ENCODE measurements at places on chromosomes 1 and 21. TPM values are rescaled to one million over a fixed set of nuclear protein-coding genes. Genes with fewer than 3 reads are reported as not detected.

DNA sequence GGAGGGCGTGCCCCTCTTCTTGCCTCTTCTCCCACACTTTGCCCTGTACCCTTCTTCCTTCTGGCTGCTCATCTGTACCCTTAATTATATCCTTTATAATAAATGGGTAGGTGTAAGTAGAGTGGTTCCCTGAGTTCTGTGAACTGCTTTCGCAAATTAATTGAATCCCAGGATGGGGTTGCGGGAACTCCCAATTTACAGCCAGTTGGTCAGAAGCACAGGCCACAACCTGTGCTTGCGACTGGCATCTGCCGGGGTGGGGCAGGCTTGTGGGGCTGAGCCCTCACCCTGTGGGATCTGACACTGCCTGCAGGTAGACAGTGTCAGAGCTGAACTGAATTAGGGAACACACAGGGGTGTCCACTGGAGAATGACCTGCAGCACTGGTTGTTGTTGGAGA is 244.9 kb downstream of the KCNJ6 start:
- DNase-seq = no peak

GRCh38 chr21:42711667-42712066 is 58.2 kb downstream of the PDE9A start:
- no peak for DNase-seq

GRCh38 chr1:46333300-46334029 is 7.1 kb upstream of the NSUN4 start:
- DNase-seq = no peak

GRCh38 chr1:42914092-42914627 is 44.5 kb downstream of the SLC2A1 start:
- no peak for DNase-seq

DNA sequence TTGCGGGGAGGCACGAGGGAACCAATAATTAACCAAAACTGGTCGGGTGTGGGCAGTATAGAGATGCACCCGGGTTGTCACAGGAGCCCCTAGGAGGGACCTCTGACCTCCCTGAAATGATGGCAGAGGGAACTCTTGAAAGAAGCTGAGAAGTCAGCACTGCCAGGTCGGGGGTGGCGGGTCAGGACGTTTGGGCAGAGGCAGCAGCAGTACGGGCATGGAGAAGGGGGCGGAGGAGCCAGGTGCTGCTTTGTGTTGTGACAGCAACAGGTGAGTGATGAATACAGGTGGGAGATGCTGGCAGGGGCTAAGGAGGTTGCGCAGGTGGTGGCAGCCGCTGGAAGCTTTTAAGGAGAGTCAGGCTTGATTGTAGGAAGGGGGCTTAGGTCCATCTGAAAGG is 11.7 kb downstream of the TNFRSF1B start:
- no peak for DNase-seq

DNA sequence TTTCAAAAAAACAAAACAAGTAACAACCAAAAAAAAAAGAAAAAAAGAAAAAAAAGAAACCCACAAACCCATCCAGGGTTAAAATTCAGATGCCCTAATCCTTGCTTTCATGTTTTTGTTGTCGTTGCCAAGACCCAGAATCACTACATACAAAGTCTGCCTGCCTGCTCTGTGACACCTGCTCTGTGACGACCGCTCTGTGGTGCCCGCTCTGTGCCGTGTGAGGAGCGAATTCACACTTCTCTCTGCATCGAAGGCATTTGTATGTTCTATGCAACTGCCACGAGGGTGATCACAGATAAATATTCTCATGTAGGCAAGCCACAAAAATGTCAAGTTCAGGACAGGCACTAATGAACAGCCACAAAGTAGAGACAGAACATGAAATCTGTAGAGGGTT is 178.6 kb downstream of the SLC45A1 start:
- DNase-seq = no peak

DNA sequence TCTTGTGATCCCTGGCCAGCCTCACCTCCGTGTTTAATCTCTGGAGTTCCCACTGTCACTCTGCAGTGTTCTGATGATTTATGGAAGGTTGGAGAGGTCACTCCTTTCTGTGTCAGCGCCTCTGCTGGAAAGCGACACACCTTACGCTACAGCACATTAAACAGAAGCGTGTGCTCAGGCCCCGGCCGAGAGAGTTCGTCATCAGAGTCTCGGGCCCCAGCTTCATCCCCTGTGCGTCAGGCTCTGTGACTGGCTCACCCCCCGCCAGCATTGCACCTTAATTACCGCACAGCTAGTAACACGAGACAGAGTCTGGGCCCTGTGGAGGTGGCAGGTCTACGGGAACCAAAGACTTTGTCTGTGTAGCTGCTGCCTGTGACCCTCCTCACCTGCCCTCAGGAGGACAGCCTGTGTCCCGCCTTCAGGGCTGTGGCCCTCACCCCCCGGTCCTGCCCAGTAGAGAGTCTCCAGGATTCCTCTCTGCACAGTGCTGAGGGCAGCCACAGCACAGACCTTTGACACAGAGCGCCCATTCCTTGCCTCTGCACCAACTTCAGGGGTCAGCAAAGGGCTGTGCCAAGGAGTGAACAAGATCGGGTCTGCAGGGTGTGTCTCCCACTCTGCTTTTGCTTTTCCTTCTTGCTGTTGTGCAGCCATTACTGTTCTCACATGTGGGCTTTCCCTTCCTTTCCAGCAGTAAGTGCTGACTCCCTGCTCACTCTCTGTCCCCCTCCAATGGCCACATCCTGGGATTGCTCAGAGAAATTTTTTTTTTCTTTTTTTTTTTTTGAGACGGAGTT is 157.6 kb downstream of the PGBD5 start:
- DNase-seq = no peak

- DNase-seq = no peak
Measured at GRCh38 chr1:150809651-150810050, 1.6 kb upstream of the CTSK start.

GRCh38 chr1:95041491-95042165 is 31.1 kb downstream of the ALG14 start:
- no peak for DNase-seq

- no peak for DNase-seq
Measured at GRCh38 chr1:243819438-243819839, 30.6 kb downstream of the AKT3 start.

DNA sequence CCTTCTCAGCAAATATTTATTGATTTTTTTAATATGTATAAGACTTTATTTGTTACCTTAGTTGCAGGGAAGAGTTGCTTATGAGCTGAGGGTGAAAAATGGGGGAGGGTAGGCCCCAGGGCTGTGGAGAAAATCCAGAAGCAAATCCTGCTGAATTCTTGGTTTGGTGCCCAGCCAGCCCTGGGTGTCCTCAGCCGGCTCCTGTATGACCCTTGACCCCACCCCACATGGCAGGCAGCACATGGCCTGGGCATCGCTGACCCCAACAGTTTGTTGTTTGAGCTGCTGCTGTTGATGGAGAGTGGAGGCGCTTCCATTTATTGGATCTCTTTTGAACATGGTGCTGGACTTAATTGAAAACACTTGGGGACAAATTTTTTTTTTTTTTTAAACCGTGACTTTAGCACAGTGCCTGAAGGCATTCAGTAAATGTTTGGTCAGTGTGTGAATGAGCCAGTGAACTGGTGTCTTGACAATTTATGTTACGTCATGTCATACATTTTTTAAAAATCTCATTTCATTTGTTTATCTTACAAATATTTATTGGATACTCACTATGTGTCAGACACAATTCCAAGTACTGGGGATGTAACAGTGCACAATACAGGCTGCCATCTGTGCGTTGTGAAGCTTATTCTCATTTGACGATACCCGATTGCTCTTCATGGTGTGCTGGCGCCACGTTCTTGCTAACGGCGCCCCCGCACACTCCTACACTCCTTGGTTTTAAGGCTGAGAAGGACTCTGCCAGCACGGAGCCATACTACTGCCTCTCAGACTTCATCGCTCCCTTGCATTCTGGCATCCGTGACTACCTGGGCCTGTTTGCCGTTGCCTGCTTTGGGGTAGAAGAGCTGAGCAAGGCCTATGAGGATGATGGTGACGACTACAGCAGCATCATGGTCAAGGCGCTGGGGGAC is 98.8 kb downstream of the MTR start:
- DNase-seq = no peak

- no peak for DNase-seq
Measured at GRCh38 chr1:203584035-203584434, 42.6 kb upstream of the ATP2B4 start.

- DNase-seq = no peak
Measured at GRCh38 chr1:36224537-36225282, 467 bp downstream of the THRAP3 start.

DNA sequence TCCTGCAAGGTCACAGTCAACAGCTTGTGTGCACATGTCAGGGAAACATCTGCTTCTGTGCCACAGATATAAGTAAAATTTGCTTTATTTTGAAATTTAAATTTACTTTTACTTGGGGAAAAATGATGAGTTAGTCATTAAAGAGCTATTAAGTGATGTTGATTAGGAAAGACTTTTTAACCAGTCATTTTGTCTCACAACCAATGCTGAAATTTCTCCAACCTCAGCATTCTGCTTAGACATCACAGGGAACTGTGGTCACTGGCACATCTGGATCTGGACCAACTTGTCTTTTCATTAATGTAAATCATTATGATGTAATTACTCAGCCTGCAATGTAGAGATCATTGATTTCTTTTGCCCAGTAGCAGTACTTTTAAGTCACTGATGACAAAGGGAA is 301.0 kb downstream of the TTLL7 start:
- DNase-seq = no peak

- no peak for DNase-seq
Measured at GRCh38 chr1:54567961-54568360, 19.9 kb downstream of the ACOT11 start.

GRCh38 chr1:94191216-94191615 is 46.2 kb downstream of the ARHGAP29 start:
- DNase-seq = no peak

GRCh38 chr1:212070720-212071302 is 35.3 kb downstream of the DTL start:
- peak; percentile 7 for DNase-seq

DNA sequence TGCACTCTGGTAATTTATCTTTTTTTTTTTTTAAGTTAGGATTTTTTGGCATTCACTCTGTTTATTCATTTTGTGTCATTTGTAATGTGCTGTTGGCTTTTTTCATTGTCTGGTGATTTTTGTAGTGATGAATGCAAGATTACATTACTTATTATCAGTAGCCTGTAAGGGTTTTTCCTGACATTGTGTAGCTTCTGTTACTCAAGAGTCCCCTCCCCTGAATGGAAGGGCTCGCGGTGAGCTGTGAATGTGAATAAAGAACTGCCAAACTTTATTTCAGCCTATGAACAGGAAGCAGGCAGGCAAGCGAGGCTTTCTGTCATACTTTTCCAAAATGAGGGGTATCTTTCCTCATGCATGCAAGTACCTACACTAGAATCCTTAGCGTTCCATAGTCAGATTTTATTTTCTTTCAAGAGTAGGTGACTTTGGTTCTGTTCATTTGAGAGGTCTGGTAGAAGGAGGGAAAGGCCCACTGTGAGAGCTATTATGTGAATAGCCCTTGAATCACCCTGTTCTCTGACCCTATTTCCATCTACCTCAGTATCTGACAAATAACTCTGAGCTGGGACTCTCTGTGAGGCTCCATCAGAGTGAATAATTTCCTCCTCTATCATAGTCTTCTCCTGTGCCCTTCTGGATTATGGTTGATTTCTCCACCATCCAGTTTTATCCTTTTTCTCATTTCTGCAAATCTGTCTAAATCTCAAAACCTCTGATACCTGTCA is 114.0 kb downstream of the CD247 start:
- no peak for DNase-seq

DNA sequence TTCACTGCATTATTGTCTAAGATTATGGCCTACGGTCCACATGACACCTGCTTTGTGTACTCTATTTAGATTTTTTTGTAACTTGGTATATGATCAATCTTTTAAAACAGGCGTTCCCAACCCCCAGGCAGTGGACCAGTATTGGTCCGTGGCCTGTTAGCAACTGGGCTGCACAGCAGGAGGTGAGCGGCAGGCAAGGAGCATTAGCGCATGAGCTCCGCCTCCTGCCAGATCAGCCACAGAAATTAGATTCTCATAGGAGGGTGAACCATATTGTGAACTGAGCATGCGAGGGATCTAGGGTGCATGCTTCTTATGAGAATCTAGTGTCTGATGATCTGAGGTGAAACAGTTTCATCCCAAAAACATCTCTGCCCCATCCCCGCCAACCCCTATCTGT is 228.4 kb upstream of the NR5A2 start:
- DNase-seq = no peak

GRCh38 chr1:68384872-68385411 is 64.8 kb downstream of the RPE65 start:
- peak; percentile 47 for DNase-seq

DNA sequence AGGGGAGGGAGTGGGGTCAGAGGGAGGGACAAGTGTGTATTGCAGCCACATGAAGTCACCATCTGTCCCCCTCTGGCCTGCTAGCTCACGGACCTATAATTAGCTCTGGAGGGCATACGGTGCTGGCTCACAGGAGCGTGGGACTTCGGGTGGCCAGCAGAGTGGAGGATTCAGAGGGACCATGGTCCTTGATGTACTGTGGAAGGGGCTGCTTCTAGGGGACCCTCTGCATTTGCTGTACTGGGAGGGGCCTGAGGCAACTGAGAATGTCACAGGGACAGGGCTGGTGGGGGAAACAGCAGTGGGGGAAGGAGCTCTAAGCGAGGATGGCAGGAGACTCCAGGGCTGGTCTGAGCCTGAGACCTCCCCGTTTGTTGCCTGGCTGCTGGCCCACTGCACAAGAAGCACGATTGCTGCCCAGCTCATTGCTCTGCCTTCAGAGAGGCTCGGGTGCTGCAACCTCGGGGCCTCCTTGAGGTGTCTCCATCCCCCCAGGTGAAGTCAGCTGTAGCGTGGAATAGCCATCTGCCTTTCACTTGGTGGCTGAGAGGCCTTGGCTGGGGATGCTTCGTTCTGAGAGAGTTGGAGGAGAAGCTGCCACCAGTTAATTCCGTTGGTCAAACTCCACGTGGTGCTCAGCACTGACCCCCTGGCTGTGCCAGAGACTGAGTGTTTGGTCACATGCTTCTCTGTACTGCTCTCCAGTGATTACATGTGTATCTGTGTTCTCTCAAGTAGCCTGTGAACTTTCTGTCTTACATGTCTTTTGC is 2.7 kb downstream of the PPFIA4 start:
- no peak for DNase-seq

GRCh38 chr21:35204850-35205541 is 155.9 kb upstream of the RUNX1 start:
- no peak for DNase-seq

GRCh38 chr1:26839339-26839722 is 12.8 kb downstream of the ZDHHC18 start:
- no peak for DNase-seq

GRCh38 chr1:17878837-17879236 is 123.7 kb downstream of the ACTL8 start:
- no peak for DNase-seq

GRCh38 chr1:229432905-229433304 is 989 bp downstream of the ACTA1 start:
- no peak for DNase-seq

The IL6R gene
- 9.5 TPM for total RNA-seq

The CSTB gene
- total RNA-seq = 11.0 TPM

The TCEA3 gene
- 3.1 TPM for total RNA-seq

The ARHGAP30 gene
- total RNA-seq = 0.07 TPM

The BEND5 gene
- 1.9 TPM for total RNA-seq

The CNR2 gene
- not detected for total RNA-seq

The KIRREL1 gene
- total RNA-seq = 275 TPM

The OR2L8 gene
- total RNA-seq = not detected

The PGLYRP4 gene
- not detected for total RNA-seq

The PKP1 gene
- 1.5 TPM for total RNA-seq

The ATP6V1G3 gene
- total RNA-seq = not detected

The ARHGEF16 gene
- total RNA-seq = 36.6 TPM
